ENCODE measurements at places on chromosomes 7 and 10.

- no peak for DNase-seq
Observed at GRCh38 chr10:88889559-88890337, 9.7 kb downstream of the STAMBPL1 start.

GRCh38 chr7:81399471-81399870 is 370.4 kb downstream of the HGF start:
- DNase-seq: no peak

- DNase-seq: no peak
Observed at GRCh38 chr7:39458061-39458745, 108.0 kb upstream of the YAE1 start.

GRCh38 chr10:100009283-100009792 is 409 bp downstream of the DNMBP start:
- DNase-seq: no peak

- no peak for DNase-seq
Observed at GRCh38 chr7:120742372-120742771, 115.6 kb downstream of the TSPAN12 start.

- no peak for DNase-seq
Observed at GRCh38 chr7:68288144-68288593, 1291.5 kb downstream of the TYW1 start.

- no peak for DNase-seq
Observed at GRCh38 chr10:77625379-77625778, 12.2 kb downstream of the KCNMA1 start.

DNA sequence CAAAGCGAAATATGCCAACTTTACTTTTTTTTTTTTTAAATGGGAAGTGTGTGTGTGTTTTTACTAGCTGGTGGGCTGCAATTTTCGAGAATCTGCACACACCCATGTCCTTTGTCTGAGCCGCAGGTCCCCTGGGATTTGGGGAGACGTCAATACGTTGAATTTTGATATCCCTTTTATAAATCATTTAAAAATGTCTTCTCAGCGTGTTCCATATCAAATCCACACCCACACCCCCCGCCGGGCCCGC is 404 bp upstream of the FMC1 start:
- no peak for DNase-seq

- no peak for DNase-seq
Observed at GRCh38 chr7:44433255-44434022, 57.0 kb downstream of the NUDCD3 start.

- no peak for DNase-seq
Observed at GRCh38 chr7:156049366-156049765, 237.1 kb upstream of the SHH start.

All from activated CD4-positive, alpha-beta T cell treated with anti-CD3 and anti-CD28 coated beads, Interleukin-2, amount 50 U/mL, for 24 hours (primary cell).